CD14-positive monocyte (primary cell): ENCODE measurements at places on chromosomes 11 and 22.

DNA sequence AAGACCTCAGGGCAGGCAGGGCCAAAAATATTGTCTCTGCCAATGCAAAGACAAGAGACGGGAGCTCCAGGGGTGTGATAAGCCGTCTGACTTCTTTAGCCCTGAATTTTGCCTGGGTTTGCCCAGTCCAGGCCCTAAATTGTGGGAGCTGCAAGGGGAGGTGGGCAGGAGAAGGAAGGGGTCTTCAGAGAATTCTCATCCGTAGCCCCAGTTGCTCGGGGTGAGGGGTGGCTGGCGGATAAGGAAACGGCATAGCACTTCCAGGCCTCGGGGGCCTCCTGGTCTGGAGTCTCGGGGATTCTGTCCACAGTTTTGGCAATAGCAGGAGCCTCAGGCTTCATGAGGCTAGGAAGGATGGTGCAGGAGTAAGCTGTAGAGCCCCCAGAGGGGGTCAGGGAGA lies 7.4 kb downstream of the CD5 start:
- no peak for DNase-seq

DNA sequence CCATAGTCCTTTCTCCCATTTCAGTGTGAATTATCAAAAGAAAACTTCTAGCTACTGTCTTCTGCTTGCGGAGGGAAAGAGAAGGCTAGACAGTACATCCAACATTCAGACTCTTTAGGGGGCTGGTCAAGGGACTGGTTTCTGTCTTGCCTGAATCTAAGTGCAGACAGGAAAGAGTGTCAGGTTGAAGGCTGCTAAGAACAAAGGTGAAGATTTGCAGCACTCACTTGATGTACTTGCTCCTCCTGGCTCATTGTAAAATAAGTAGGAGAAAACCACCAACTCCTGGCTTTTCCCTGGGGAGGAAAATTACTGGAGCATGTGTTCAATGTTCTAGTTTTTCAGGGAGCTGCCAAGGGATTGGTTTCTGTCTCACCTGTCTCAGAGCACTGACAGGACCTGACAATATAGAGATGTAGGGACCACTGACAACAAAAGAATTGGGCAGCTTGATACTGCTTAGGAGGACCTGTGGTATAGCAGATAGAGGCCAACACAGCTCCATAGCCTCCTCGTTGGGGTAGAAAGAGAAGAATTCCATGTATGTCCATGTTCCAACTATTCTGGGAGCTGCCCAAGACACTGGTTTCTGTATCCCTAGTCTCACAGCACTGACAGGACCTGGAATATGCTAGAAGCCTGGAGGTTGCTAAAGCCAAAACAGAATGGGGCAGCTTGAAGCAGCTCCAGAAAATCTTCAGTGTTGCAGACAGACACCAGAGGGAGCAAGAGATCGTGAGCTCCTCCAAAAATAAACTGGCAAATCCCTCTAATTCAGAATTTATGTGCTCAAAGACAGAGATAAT lies 39.7 kb upstream of the MMP12 start:
- peak; percentile 14 for DNase-seq

DNA sequence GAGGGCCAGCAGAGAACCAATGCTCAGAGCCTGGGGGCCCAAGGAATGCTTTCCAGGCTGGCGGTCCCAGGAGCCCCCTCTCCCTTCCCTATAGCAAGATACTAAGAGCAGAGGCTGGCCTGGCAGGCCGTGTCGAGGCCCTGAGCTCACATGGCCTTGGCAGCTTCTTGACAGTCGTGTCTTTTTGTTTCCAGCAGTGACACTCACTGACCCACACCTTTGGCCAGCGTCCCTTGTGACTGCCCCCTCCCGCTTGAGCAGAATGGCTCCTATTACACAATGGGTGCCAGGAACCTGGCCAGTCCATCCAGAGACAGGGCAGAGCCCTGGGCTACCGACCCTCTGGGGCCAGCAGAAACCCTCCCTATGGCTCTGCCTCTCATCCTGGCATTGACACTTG lies 6.4 kb upstream of the CCND1 start:
- DNase-seq: no peak

GRCh38 chr22:17172029-17172833 lies 13.2 kb upstream of the HDHD5 start:
- DNase-seq: no peak

GRCh38 chr22:21003782-21004181 lies 1.9 kb upstream of the THAP7 start:
- DNase-seq: no peak
